ENCODE measurements at places on chromosomes 5 and 9. TPM values are rescaled to one million over a fixed set of nuclear protein-coding genes. Genes with fewer than 3 reads are reported as not detected.

DNA sequence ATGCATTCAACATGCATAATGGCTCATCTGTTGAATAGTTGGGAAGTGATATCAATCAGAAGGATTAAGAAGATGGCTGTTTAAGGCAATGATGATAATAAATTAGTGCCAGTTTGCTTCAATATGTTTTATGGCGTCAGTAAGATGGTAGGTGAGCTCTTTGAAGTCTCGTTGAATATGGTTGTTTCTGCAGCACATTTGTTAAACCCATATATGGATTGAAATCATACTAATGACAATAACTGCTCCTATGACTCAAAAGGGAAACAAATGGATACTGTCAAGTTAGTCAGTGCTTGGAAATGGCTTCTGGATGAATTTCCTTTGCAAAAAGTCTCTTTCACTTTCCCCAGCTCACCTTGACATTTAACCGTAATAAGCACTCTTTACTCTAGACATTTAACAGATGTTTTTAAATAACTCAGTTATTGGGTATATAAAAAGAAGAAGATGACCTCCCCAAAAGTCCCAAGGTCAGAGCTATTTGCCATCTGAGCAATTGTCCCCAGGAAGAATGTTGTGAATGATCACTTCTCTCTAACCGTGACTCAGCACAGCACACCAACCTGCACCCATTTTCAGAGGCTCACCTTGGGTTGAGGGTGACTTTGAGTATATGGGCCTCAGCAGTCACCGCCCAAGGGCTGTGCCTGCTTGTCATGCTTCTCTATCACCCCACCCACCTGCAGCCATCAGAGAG lies 133.4 kb downstream of the GRIA1 start:
- DNase-seq, result no peak
- peaks cover 2% of the 10 kb centered on the region for H3K27me3 ChIP-seq
- no peaks in the 10 kb centered on the region for H3K36me3 ChIP-seq
- H3K27ac ChIP-seq, result no peak overlapping the region
- no peak overlapping the region for H3K4me3 ChIP-seq

- H3K27ac ChIP-seq, result peak overlapping the region; percentile 25
- DNase-seq, result no peak
- peaks cover 39% of the 10 kb centered on the region for H3K4me1 ChIP-seq
- H3K4me3 ChIP-seq, result peak overlapping the region; percentile 9
Observed at GRCh38 chr5:140267559-140268018, 35.3 kb downstream of the PFDN1 start.

GRCh38 chr5:56344594-56344993 lies 111.5 kb upstream of the ANKRD55 start:
- no peak overlapping the region for H3K27ac ChIP-seq
- H3K4me1 ChIP-seq, result peaks cover 12% of the 10 kb centered on the region
- H3K36me3 ChIP-seq, result peaks cover 9% of the 10 kb centered on the region
- peaks cover 2% of the 10 kb centered on the region for H3K27me3 ChIP-seq
- no peak for DNase-seq
- no peak overlapping the region for H3K4me3 ChIP-seq

GRCh38 chr5:161535762-161536161 lies 10.8 kb downstream of the GABRB2 start:
- no peaks in the 10 kb centered on the region for H3K4me1 ChIP-seq
- no peak overlapping the region for H3K4me3 ChIP-seq
- H3K27me3 ChIP-seq, result peaks cover 2% of the 10 kb centered on the region
- no peak overlapping the region for H3K27ac ChIP-seq
- no peaks in the 10 kb centered on the region for H3K36me3 ChIP-seq
- DNase-seq, result no peak

Gene ARL10
- 22.3 TPM for total RNA-seq

Measured in activated T-helper 1 cell treated with anti-CD3 and anti-CD28 coated beads, Interleukin-12 subunit alpha, Interleukin-12 subunit beta, Interleukin-2, Interleukin-4 antibody, amounts not matched to agents 30 ng/mL and 10 ng/mL and 1 ng/mL, durations not matched to agents 14 hours and 24 hours and 36 hours (primary cell).